ENCODE measurements at places on chromosomes 5 and 9.
A peak's percentile ranks its signal among the peaks of the same experiment; 100 is the strongest.

GRCh38 chr5:173925449-173926071 is 37.4 kb downstream of the CPEB4 start:
- no peak for DNase-seq

DNA sequence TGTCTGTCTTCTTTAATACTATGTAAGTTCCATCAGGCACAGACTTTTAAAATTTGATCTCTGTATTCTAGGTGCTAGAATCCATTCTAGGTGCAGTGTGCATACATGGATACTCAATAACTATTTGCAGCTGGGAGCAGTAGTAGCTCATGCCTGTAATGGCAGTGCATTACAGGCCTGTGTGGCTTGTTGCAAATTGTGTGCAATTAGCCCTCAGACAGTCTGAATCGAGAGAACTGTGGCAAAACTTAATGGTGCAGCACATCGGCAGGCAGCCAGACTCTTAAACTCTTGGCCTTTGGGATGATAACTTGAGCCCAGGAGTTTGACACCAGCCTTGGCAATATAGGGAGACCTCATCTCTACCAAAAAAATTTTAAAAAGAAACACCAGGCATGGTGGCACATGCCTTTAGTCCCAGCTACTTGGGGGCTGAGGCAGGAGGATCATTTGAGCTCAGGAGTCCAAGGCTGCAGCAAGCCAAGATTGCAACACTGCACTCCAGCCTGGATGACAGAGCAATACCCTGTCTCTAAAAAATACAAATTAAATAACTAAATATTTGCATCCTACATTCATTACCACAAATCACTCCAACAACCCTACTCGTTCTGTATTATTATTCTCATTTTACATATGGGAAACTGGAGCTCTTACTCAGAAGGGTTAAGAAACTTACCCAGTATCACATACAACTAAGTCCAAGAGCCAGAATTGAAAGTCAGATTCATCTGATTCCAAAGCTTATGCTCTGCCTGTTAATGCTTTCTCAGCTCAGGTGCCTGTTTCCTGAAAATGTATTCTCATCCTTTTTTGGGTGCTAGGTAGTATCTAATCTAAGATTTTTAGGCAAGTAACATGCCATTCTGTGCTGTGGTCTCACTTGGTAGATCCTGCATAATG is 30.1 kb downstream of the PRKACG start:
- DNase-seq: no peak

GRCh38 chr5:76404223-76405211 is 1.4 kb downstream of the IQGAP2 start:
- DNase-seq: no peak

- DNase-seq: no peak
These were observed 80.7 kb downstream of the PRRT1B start for GRCh38 chr9:131625790-131626670.

DNA sequence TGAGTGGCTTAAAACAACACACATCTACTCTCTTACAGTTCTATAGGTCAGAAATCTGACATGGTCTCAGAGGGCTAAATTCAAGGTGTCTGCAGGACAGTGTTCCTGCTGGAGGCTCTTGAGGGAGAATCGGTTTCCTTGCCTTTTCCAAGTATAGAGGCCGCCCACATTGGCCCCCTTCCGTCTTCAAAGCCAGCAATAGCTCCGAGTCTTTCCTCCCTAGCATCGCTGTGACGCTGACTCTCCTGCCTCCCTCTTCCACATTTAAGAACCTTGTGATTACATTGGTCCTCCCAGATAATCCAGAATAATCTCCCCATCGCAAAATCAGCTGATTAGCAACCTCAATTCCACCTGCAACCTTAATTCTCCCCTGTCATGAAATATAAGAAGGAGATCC is 81.3 kb upstream of the IER5L start:
- no peak for DNase-seq

DNA sequence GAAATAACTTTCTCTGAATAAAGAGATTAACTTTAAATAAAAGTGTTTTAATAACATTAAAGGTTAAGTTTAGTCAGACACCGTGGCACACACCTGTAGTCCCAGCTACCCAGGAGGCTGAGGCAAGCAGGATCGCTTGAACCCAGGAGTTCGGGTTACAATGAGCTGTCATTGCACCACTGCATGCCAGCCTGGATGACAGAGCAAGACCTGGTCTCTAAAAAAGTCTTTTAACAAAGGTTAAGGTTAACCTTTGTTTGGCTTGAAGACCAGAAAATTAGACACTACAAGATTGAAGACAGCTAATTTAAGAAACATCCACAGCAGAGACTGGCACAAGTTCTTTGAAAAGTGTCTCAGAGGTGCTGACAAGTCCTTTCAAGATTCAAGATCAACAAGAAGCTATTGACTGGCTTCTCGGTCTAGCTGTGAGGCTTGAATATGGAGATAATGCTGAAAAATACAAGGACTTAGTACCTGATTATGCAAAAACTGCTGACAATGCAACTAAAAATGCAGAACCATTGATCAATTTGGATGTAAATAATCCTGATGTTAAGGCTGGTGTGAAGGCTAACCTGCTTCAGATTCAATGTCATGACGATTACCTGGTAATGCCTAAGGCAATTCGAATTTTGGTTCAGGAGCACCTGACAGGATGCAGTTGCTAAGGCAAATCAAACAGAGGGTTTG is 48.8 kb downstream of the FAM81B start:
- DNase-seq: no peak

GRCh38 chr5:133582971-133583370 is 29.4 kb downstream of the FSTL4 start:
- no peak for DNase-seq

- DNase-seq: no peak
These were observed 39.7 kb upstream of the ANKDD1B start for GRCh38 chr5:75571547-75571946.

DNA sequence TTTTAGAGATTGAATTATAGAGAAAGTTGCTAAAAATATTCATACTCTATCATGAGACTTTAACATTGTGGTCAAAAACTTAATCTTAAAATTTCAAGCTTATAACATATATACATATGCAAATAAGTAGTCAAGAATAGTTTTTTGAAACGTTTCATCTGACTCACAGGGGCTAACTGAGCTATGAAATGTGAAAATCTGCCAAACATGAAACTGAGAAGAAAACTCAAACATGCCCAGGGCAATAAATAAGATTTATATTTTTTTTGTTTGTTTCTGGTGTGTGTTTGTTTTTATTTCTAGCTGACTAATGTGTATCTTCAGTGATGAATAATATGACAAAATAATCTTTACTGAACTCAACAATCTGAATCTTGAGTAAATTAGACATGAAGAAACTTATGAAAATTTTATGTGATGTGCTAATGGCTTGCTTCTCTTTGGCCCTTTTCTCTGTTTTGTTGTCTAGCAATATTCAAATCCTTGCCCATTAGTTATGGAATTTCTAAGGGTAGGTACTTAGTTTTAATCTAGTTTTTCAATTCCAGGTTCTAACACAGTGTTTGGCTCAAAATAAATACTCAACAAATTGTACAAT is 99.9 kb downstream of the FAM174A start:
- no peak for DNase-seq

GRCh38 chr9:113562653-113563381 is 99.3 kb downstream of the RGS3 start:
- DNase-seq: no peak

DNA sequence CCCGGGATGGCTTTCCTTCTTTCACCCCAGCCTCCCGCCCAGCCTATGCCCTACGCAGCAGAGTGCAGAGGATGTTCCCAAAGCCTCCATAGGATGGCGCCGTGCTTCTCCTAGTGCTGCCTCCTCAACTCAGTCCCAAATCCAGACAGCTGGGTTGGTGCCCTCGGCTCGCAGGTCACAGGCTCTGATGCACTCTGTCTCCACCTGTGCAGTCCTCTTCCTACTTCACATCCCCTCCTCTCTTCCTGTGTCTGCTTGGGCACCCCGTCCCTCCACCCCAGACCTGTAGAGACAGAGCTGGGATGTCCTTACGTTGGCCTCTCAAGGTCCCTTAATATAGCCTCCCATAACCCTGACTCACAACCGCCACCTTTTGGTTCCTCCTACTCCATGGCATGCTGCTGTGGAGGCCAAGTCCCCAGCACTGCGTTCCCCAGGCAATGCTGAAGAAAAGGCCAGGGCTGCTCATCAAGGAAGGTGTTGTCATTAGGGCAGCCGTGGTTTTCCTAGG is 314.4 kb downstream of the GADD45G start:
- no peak for DNase-seq

- no peak for DNase-seq
These were observed 61.1 kb downstream of the PSD2 start for GRCh38 chr5:139856714-139857113.

DNA sequence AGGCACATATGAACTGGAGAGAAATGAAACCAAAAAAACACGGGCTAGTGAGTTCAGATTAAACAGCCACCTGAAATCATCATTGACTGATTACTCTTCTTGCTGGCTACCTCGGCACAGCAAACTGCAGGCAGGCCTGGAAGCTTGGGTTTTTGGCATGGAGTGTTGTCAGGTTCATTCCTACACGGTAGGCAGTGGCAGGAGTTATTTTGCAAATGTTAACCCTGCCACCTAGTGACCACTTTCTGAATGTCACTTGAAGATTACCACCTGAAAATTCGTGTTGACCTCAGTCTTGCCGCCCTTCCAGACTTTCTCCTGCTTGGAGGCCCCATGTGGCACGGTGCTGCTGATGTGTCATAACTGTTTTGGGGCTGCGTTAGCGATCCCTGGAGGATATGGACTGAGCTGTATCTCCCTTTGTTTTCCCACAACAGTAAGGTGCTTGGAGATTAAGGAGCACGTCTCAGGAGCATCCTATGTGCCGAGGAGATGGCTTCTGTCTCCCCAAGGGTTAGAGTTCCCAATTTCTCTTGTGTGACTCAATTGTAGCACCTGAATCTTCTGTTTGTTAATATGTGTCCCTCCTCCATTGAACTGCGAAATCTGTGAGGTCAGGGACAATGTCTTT is 12.7 kb upstream of the CD180 start:
- DNase-seq: peak; percentile 37

GRCh38 chr5:123116058-123116457 is 27.0 kb downstream of the PRDM6 start:
- no peak for DNase-seq

DNA sequence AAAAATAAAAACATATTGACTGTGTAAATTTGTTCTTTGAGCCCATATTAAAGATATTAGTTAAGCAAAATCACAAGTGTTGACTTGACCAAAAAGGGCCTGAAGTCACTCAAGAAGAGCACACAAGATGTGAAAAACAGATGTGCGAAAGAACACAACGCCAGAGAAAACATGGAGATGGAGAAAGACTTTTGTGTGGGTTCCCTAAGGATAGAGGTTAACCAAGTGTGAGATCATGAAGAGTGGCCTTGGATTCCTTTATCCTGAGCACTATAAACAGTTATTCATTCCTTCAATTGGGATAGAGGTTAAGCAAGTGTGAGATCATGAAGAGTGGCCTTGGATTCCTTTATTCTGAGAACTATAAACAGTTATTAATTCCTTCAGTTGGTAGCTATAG is 361.8 kb downstream of the CDH18 start:
- DNase-seq: no peak

DNA sequence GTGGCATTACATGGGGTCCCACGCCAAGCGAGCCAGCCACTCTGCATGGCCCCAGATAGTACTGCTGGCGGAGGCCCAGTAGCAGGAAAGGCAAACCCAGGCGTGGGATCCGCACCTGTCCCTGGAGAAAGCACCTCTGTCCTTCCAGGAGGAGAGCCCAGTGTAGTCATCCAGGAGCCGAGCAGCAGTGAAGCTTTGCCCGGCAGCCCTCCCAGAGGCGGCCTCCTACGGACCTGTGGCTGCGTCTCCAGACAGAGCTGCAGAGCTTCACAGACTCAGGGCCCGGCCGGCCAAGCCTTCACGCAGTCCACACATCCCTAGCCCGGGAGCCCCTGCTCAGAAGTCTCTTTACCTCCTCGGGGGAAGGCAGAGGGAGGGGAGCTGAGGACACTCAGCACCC is 100.8 kb upstream of the PPP1R26 start:
- DNase-seq: no peak

- no peak for DNase-seq
These were observed 64.6 kb downstream of the ELOVL7 start for GRCh38 chr5:60779466-60779865.

DNA sequence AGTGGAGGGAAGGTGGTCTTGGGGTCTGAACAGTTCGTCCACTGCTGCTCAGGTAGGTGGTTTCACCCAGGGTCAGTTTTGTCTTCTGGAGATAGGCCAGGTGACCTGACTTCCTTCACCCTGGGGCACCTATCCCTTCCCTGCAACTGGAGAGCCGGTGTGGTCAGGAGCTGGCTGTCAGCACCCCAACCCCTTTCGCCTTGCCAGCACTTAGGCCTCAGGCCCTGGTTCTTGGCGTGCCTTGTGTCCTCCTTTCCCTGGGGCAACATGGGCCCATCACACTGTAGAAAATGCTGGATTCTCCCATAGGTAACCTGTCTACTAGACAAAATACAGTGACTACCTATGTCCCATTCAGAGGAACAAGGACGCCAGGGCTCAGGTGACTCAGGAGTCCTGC is 13.1 kb downstream of the PROP1 start:
- no peak for DNase-seq

DNA sequence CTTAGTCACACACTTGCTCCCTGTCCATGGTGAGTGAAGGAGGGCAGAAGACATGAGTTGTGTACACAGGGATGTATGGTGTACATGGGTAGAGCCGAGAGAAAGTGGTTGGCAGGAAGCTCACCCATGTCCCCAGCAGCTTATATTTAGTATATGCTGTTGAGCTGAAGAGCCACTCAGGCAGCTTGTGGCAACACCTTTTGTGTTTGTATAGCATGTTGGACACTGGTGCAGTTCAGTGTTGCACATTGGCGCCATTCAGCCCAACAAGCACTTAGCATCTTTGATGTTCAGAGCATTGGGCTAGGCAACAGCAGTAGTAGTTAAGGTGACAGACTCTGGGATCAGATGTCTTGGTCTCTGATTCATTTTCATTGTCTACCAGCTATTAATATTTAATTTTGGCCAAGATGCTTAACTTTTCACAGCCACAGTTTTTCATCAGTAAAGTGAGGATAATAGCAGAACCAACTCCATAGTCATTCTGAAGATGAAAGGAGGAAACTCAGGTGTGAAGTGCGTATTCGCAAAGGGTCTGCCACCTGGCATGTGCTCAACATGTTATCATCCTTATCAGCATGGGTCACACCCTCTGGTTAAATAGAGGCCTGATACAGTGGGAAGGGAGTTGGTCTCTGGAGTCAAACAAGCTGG is 184.8 kb downstream of the NR3C1 start:
- DNase-seq: no peak

DNA sequence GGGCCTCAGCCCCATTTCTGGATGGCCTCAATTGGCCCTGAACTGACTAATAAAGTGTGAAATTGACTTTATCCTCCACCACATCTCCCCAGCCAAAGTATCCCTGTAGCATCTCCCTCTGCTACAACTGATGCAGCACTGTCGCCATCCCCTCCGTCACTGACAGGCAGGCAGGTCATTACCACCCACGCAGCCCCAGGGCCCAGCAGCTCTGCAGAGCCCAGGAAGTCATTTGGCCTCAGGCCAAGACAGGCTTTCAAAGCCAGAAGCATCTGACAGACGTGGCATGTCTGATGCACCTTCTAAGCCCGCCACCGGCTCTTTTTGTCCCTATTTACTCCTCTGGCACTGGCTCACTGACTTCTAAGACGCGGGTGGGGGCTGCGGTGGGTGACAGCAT is 65.3 kb downstream of the ARHGEF37 start:
- DNase-seq: no peak
